ENCODE measurements at places on chromosomes 5 and 9.
A peak's percentile ranks its signal among the peaks of the same experiment; 100 is the strongest.

DNA sequence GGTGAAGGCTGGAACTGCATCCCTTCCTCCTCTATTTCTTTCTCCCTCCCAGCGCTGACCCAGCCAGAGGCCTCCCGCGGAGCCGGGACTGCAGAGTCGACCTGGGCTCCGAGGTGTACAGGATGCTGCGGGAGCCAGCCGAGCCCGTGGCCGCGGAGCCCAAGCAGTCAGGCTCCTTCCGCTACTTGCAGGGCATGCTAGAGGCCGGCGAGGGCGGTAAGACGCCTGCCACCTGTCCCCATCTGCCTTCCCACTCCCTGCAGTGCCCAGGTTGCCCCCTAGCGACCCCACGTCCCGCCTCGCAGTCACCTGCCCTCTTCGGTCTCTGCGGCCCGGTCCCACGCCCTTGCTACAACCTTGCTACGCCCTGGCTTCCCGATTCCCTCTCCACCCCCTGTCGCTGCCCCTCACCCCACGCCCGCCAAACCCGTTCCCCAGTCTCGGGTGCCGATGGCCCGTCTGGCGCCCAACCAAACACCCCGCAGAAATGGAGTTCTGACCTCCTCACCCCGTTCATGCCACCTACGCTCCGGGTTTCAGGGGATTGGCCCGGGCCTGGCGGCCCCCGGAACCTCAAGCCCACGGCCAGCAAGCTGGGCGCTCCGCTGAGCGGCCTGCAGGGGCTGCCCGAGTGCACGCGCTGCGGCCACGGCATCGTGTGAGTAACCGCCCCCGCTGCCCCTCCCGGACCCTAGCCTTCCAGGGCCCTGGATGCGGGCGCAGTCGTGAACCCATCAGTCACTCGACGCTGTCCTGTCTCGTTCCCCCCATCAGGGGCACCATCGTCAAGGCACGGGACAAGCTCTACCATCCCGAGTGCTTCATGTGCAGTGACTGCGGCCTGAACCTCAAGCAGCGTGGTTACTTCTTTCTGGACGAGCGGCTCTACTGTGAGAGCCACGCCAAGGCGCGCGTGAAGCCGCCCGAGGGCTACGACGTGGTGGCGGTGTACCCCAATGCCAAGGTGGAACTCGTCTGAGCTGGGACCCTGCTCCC lies 14.1 kb downstream of the PDLIM4 start:
- no peak for DNase-seq

- no peak for DNase-seq
Measured at GRCh38 chr9:17083258-17083657, 51.6 kb upstream of the CNTLN start.

DNA sequence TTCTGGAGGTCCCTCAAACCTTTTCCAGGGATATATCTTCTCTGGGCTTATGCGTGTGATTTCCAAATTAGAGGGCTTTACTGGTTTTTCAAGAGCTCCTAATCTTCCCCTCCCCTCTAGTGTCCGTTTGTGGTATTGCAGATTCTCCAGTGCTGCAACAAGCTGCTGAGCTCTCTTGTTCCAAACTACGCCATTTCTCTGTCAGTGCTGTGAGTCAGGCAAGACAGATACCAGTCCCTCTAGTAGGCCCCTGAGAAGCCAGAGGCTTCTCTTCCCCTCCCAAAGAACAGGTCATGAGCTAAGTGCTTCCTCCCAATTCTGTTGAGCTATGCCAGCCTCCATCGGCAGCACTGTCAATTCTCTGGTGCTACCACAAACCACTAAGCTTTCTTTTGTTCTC lies 149.5 kb downstream of the FANCC start:
- DNase-seq, result peak; percentile 28

DNA sequence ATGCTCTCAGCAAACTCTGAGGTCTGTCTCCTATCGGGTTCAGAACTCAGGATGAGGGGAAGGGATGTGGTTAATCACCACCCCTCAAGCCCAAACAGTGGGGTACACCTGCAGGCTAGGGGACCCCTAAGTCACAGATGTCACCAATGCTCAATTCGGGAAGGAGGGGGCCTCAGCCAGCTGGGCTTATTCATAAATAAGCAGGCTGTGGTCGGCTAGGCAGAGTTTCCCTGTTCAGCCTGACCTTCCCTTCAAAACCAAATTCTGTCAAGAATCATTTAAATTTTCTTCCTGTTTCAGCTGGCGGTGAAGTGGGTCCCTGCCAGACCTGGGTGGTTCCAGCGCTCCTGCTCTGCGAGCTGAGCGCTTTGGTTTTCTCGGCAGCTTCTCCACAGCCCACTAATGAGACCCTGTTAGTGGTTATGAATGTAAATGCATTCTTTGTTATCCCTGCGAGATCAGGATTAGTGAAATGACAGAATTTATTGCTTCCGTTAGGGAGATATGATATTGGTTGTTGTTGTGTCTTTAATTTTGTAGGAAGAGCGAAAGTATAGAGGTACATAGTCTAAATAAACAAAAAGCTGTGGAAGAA lies 68.3 kb downstream of the AK8 start:
- no peak for DNase-seq

- no peak for DNase-seq
Measured at GRCh38 chr9:130483371-130483971, 38.7 kb downstream of the ASS1 start.

DNA sequence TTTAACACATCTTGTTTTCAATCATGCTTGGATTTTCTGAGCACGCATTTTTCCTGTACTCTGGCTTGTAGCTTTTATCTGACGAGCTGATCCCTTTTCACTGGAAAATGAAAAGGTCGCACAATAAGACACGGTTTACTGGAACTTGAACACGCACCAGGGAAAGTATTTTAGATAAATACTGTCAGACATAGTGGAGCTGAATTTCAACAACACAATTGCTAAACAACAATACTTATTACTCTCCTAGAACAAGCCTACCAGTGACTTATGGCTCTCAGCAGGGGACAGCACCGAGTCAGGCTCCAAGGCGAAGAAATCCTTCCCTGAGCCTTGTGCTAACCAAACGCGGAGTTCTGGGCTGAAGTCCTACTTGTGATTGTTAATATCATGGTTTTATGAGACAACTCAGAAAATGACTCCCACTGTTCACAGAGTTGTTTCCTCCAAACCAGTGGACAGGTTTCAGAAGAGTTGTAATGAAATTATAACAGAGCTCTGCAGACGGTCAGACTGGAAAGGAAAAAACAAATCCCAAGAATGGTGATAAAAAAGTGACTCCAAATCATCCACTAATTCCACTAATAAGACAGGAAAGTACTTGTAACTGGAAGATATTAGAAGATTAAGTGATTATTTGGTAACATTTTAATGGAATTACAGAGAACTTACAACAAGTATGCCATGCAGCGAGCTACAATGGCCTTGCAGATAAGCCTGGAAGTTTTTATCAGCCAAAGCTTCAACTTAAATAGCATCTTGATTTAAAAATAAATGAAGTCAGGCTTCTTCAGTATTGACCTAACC lies 359.6 kb downstream of the EBF1 start:
- no peak for DNase-seq

DNA sequence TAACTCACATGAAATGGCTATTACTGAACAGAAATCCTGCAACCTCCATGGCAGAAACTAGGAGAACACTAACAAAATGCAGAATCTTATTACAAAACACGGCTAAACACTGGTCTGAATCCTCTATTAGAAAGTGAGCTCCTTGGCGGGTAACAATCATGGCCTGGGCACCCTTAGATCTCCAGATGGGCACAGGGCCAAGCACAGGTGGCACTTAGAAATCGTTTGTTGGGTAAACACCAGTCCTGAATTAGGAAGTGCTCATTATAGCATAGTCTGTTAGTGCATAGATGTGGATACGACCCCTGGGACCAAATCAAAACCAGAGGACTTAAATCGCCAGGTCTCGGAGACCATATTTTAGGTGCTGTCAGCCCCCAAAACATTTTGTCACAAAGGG lies 14.4 kb downstream of the VDAC1 start:
- no peak for DNase-seq

DNA sequence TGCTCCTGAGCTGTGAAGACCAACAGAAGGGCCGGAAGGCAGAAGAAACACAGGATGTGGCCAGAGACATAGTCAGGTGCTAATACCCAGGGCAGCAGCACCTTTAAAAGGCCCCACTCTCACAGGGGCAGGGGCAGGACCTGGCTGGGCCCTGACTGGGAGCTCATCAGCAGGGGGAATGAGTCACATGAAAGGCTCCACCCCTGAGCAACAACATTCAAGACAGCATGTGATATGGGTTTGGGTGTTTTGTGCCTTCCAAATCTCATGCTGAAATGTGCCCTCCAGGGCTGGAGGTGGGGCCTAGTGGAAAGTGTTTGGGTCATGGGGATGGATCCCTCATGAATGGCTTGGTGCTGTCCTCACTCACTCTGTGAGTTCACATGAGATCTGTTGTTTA lies 181.7 kb downstream of the ERCC6L2 start:
- DNase-seq, result peak; percentile 4

DNA sequence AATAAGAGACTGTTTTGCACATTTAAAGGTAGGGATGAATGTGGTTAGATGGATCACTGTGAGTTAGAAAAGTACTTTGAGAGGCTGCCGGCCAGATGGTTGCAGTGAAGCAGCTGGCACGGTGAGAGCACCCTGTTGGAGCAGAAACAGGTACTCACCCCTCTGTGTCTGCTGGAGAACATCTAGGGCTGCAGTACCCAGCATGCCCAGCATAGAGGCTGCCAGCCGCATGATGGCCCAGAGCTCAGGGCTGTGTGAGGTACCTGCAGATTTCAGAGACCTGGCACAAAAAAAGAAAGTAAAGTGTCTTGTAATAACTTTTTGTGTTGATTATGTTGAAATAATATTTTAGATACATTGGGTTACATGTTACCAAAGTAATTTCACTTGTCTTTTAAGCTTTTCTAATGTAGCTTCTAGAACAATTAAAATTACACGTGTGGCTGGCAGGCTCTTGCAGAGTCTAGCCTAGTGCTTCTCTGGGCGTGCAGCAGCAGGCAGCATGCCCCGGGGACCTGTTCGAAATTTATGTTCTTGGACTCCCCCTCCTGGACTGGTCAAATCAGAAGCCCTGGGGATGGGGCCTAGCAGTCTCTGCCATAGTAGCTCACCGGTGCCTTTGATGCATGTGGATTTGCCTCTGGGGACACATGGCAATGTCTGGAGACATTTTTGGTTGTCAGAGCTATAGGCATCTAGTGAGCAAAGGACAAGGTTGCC lies 11.1 kb downstream of the WDR5 start:
- DNase-seq, result no peak

- no peak for DNase-seq
Measured at GRCh38 chr5:57232293-57233033, 58.6 kb downstream of the GPBP1 start.

DNA sequence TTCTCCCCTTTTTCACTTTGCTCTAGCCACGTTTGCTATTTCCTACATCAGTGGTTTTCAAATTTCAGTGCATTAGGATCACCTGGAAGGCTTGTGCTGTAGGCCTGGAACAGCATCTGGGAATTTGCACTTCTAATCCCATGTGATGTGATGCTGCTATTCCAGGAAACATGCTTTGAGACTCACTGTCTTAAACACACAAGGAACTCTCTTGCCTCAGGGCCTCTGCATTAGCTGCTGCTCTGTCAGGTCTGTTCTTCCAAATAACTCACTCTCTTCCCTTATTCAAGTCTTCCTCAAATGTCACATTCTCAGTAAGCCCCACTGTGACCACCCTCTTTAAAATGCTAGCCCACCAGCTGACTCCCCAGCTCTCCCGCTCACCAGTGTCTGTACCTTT lies 204.0 kb downstream of the DNAH5 start:
- no peak for DNase-seq

GRCh38 chr5:21263361-21263760 lies 1275.4 kb upstream of the CDH18 start:
- DNase-seq, result no peak

DNA sequence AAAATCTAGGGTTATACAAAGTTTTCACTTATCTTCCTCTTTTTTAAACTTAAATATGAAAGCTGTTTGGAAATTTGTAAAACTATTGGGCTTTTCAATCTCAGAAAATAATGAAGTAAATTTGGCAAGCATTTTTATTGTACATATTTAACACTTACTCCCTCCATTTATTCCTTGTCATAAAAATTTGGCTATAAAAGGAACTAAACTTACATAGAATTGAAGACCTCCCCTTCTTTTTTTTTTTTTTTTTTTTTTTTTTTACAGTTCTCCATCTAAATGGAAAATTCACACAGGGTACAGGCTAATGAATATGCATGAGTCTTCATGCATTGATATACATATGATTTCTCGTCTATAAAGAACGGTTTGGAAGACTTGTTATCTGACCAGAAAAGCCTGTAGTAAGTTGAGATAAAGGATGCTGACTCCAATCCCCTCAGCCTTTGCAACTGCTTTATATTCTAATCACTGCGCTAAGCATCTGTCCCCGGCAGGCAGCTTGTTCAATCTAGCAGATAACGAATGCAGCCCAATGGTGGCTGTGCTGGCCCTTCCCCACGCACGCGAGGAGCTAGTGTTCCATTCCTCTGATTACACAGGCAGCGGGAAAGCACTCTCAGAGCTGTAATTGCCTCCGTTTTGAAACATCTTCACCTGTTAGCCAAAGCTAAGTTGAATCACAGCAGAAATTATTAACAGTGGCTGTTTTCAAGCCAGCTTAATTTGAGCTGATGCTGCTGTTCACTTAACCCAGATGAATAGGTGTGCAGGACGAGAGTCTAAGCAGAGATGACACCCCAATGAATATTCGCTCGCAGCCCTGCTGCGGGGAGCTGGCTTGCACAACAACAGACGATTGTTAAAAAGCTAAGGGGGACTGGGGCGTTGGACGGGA lies 453.8 kb upstream of the ZNF608 start:
- DNase-seq, result no peak

GRCh38 chr9:5448016-5448415 lies 2.3 kb upstream of the CD274 start:
- no peak for DNase-seq

GRCh38 chr9:120398286-120398685 lies 181.7 kb downstream of the CDK5RAP2 start:
- DNase-seq, result no peak

DNA sequence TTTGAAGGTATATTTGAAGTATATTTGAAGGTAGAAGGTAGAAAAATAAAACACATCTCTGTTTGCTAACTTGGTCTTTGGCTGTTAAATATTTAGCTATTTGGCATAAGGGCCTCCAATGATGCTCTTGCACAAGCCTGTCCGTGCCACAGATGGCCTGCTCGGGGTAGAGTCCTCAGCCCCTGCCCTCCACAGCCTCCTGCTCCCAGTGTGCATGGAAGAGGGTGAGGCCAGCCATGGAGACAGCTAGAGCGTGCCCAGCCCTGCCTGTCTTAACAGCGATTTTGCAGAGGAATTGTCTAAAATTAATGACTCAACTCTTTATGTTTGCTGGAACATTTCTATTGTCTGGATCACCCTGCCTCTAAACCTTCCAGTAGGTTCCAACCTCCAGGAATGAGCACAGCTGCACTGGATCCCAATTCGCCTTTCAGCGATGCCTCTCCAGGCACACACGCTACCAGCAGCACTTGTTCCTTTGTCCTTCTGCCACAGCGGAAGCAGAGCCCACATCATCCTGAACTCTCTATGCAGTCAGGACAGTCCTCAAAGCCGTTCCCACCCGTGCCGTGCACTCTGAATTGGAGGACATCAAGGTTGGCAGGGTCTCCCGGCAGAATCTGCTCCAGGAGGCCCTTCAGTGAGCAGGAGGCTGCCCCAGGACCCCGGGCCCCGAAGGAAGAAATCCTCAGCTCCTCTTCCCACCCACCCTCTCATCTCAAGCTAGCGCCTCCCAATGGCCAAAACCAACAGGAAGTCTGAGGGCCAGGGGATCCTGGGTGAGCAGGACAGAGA lies 254.0 kb upstream of the IRX1 start:
- no peak for DNase-seq

Data from stimulated activated CD4-positive, alpha-beta T cell treated with anti-CD3 and anti-CD28 coated beads, Interleukin-4, amount 100 ng/mL, for 1 hour (primary cell).